Mesenchymal stem cell (in vitro differentiated cells and primary cell): ENCODE measurements at places on chromosomes 13 and 19.

- DNase-seq: no peak
These were observed 32.8 kb downstream of the TNFSF13B start for GRCh38 chr13:108302279-108302678.

- DNase-seq: peak; percentile 52
These were observed 13.4 kb upstream of the SIGLEC12 start for GRCh38 chr19:51514866-51515481.

DNA sequence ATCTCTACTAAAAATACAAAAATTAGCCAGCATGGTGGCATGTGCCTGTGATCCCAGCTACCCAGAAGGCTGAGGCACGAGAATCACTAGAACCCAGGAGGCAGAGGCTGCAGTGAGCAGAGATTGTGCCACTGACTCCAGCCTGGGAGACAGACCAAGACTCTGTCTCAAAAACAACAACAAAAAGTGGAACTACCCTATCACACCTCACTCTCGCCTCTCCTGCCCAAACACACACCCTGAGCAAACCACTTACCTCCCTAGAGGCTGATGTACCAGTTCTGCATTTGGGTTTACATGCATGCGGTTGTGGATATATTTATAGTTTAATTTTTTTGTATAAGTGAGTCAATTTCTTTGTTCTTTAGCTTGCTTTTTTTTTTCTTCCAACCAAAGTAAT lies 7.7 kb upstream of the PTOV1 start:
- DNase-seq: no peak

- peak; percentile 68 for DNase-seq
These were observed 151.1 kb downstream of the LHFPL6 start for GRCh38 chr13:39451860-39452301.

DNA sequence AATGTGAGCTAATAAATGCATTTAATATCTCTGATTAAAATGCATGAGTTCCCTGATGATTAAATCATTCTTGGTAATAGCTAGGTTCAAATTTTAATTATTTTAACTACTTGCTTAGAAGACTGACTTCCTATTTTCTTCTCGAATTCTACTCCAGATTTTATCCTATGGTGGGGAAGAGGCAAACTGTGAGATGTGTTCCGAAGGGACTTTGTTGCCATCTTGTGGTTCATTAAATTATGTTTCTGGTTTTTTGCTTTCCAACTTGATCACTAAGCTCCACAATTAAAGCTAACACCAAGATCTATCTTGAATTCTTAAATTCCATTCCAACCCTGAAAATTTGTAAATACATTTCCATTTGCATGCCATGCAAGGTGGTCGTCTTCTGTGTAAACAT lies 538.4 kb upstream of the PCDH20 start:
- peak; percentile 18 for DNase-seq

- no peak for DNase-seq
These were observed 60.8 kb downstream of the AP1M1 start for GRCh38 chr19:16258440-16258903.

- no peak for DNase-seq
These were observed 10.6 kb downstream of the CCDC8 start for GRCh38 chr19:46402725-46403124.

DNA sequence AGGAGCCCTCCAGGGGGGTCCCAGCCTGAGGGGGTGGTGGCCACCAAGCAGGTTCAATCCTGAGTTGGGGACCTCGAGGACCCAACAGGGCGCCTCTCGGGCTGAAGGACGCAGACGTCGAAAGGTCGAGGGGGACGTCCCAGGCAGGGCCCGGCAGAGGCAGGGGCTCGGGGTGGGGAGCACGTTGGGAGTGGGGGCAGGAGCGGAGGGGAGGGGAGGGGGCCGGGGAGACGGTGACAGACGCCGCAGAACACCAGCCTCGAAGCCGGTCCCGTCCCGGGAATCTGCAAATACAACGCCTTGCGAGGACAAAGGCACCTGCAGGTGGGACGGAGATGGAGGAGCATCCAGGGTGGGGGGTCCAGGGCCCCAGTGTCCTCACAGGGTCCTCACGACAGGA lies 4.1 kb downstream of the FGF22 start:
- no peak for DNase-seq

GRCh38 chr19:6252066-6252465 lies 27.7 kb downstream of the MLLT1 start:
- DNase-seq: no peak

GRCh38 chr19:36638862-36639510 lies 27.7 kb downstream of the ZNF461 start:
- DNase-seq: peak; percentile 16

DNA sequence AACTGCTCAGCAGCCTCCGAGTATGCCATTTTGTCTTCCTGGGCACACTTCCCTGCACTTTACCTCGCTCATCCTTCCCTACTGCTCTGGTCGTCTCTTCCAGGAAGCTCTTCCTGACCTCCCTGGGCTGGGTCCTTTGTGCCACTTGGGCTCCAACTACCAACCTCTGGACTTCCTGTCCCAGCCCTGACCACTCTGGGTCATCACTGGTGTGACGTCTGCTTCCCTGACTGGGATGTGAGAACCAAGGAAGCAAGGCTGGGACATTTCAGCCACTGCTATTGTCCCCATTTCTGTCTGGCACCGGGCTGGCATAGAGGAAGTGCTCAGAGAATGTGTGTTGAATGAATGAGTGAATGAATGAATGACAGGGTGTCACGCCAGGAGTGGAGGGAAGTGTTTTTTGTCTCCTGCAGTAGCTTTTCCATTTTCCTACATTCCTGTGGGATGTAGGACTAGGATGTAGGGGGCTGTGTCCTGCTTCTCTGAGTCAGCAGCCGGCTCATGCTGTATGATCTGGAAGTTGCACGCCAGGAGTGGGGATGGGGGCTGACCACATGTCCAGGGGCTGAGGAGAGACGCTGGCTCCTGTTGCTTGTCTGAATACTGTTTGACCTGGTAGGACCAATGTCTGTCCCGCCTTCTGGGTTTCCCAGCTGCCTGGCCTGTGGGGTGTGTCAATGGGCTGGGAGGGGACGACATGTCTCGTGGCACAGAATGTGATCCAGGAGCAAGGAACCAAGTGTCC lies 14.7 kb downstream of the NOVA2 start:
- DNase-seq: no peak

- DNase-seq: peak; percentile 37
These were observed 635.4 kb upstream of the ARGLU1 start for GRCh38 chr13:107203146-107203847.

DNA sequence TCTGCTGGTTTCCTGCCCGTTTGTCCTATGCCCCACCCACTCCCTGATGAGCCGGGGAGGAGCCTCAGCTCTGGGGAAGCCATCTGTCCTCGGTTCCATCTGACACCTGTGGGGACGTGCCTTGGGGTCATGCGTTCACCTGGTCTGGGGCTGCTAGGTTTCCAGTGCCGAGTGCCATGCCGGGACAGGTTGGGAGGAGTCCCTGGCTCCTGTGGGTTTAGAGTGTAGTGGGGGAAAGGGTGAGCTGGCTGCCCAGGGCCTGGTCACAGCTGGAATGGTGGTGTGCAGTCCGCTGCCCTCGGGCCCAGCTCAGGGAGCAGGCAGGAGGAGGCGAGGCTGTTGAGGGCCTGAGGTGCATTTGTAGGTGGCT lies 2.5 kb downstream of the KDM4B start:
- DNase-seq: peak; percentile 40

DNA sequence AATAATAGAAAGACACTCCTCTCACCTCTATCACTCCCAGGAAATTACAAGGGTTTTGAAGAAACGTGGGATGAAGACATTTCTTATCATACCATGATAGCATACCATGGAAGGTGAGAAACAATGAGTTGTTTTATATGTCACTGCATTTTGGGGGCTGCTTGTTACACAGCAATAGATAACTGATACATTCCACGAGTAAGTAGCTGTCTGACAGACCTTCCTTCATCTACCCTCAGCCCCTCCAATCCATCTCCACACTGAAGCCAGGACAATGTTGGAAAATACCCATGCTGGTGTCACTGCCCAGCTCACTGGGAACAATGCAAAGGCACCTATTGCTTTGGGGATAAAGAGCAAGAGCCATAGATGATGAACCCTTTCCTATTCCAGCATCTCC lies 68.9 kb upstream of the USP29 start:
- no peak for DNase-seq

DNA sequence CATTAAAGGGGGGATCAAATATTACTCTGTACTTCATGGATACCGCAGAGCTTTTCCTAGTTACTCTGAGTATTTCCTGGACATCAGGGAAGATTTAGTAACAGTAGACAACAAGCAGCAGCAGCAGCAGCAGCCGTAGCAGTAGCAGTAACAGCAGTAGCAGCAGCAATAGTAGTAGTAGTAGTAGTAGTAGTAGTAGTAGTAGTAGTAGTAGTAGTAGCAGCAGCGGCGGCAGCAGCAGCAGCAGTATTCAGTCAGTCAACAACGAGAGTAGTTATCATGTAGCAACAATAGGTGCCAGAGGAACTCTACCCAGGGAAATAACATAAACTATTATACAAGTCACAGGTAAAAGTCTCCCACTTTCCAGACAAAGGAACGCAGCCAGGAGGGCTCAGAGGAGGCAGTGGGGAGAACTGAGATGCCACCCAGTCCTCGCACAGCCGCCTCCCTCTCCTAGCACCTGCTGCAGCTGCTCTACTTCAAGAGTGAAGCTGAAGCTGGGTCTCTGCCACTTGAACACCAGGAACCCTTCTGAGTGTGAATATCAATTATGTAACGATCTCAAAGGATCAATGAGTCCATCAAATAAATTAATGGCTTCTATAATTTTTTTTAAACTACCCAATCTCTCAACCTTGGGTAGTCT lies 1.3 kb upstream of the DOCK9 start:
- DNase-seq: no peak

- DNase-seq: no peak
These were observed 291.4 kb downstream of the DCLK1 start for GRCh38 chr13:35839806-35840205.

DNA sequence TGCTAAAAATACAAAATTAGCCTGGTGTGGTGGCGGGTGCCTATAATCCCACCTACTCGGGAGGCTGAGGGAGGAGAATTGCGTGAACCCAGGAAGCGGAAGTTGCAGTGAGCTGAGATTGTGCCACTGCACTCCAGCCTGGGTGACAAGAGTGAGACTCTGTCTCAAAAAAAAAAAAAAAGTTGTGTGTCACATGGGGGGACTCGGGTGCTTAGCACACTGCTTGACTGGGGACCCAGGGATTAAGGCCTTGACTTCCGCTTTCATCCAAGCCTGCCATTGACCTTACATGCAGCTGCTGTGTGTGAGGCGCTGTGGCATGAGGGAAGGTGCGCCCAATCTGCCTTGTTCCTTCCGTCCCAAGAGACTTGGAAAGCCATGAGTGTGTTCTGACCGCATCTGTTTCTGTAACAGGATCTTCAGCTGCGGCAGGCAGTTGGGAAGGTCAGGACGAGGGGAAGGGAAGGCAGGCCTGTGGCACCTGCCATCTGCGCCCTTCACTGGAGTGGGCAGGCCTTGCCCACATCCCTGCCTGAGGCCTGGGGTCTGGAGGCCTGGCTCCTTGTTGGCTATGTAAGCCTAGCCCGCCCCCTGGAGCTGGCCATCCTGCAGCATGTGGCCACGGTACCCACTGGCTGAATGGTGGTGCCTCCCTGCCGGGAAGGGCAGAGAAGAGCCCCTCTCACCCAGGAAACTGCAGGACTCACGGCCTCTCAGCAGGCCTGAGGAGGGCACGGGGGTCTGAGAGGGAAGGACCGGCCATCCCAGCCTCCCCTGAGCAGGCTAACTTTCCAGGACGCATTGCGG lies 23.0 kb downstream of the PPP1R37 start:
- no peak for DNase-seq

DNA sequence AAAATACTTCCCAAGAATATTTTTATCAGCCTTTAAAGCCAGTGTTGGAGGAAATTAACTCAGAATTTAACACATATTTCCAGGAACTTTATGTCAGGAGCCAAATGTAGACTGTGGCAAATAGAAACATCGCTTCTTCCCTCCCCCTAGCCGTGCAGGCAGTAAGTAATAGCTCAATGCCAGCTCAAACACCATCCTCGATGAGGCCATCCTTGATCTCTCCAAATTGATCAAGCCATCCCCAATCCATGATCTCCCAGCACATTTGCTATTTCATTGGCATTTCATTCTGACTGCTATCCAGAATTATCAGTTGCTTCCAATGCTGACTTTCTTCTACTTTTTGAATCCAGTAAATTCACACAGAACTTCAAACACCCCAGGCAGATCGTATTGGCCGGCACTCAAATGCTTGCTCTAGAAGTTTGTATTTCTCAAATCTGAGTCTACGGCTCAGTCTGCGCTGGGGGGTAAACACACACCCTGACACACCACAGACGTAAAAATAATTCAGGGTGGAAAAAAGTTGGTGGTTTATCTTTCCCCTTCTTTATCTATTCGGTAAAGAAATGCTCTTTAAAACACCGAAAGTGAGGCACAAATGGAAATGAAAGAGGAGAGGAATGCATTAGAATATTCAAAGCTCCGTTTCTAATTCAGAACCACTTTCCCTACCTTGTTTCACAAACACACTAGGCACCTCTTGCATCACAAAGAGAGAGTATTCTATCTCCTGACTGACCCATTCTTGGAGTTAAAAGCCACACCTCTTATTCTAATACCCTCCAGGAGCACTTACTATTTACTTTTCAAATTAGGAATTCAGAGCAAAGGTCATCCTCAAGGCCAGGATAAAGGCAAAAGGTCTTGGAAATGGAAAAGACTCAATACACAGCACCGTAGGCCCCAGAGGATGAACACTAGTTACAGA lies 991 bp downstream of the OBI1 start:
- peak; percentile 46 for DNase-seq

GRCh38 chr13:39364947-39365468 lies 238.0 kb downstream of the LHFPL6 start:
- peak; percentile 37 for DNase-seq
